ENCODE measurements at places on chromosomes 16 and 17.

DNA sequence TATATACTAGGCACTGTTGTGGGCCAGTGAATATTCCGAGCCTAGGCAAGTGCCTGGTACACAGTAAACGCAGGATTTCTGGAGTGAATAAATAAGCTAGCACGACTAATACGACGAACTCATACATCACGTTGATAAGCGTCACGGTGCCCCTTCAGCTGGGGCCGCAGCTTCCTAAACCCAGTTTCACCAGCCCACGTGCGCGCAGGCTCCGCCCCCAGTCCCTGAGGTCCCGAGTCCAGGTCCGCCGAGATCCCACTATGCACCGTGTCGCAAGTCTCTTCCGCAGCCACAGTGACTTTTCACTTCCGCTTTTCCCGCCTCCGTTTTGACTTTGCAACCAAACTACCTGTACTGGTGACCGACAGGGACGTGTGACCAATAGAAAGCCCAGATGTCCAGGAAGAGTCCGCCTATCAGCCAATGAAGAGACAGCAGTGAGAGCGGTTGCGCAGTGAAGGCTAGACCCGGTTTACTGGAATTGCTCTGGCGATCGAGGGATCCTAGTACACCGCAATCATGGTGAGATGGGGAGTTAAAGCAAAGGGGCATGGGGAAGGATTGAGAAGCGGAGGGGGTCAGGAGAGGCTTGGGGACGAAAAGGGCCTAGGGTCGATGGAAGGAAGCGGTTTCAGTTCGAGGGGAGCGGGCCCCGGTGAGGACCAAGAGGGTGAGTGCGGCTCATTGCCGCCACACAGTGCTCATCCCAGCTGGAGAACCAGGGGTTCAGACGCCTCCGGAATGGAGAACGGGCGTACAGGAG lies at the start of gene PSMB3:
Gene PSMB3 (plus strand): TSS at position 434 of the 763 bp plus-strand sequence. CDS start 86 bp downstream, at position 520.
- ATAC-seq, result peak; percentile 95

- ATAC-seq, result no peak
Observed at GRCh38 chr16:30972872-30973271, 12.1 kb upstream of the HSD3B7 start.

- no peak for ATAC-seq
Observed at GRCh38 chr17:47873200-47874090, 22.5 kb upstream of the SP6 start.

DNA sequence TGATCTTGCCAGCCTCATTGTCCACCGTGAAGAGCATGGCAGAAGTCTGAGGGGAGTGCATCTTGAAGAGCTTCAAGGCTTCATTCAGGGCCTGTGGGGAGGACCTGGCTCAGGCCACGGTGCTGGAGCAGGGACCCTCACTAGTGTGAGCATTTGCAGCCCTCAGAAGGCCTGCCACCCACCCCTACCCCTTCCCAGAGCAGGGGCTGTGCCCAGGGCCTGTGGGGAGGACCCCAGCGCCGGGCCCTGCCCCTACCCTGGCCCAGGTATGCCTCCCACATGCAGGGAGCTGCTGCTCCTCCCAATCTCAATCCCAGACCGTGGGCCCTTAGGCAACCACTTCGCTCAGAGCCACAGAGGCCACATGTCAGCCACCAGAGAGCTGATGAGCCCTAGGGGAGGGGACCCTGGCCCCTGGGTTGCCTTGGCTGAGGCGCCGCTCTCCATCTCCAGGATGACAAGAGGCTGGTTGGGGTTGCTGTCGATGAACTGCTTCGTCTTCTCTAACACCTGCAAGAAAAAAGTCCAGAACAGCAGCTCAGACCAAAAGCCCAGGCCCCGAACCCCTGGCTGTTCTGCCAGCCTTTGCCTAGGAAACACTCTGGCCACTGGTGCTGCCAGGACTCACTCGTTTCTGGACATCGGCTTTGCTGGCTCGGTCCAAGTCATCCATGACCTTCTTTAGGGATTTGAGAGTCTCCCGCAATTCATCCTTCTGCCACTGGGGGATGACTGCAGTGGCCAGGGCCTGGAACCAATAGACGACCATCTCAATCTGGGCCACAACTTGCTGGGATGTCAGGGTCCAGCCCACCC lies 1.8 kb upstream of the EXOSC6 start:
- ATAC-seq, result no peak

DNA sequence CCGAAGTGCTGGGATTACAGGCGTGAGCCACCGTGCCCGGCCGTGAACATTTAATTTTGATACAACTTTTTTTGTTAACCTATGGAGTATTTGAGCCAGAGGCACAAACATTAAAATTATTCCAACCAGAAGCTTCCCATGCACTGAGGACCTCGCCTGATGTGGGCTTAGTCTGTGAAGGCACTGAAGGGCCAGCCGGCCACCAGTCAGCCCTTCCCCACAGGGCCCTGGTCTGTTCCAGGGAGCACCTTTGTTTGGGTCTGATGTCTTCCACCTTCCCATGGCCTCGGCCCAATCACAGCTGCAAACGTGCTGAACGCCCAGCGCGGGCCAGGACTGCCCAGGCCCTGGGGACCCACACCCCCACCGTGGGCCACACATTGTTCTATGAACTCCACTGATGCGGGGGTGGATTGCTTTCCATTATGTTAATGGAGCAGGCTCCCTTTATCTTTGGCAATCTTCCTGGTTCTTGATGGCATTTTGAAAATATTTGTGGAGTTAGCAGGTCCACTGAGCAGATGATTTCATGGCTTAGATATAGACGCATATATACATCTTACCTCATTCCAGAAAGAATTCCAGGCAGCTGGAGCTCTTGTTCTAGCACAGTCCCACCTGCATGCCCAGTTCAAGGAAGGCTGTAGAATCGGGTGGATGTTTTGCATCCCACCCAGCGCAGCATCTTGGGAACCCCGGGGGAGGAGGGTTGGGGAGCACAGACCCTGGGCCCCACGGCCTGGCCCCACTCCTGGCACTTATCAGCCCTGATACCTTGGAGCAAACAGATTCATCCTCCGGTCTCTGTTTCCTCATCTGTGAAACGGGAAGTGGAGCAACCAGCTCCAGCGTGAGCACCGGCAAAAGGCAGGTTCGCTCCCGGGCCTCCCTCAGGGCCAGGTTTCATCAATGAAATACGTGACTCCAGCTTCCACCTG lies 14.5 kb downstream of the SPIRE2 start:
- ATAC-seq, result no peak

GRCh38 chr16:89517128-89517527 lies 8.9 kb downstream of the SPG7 start:
- ATAC-seq, result no peak

GRCh38 chr16:78761427-78761826 lies 662.0 kb downstream of the WWOX start:
- ATAC-seq, result peak; percentile 38

DNA sequence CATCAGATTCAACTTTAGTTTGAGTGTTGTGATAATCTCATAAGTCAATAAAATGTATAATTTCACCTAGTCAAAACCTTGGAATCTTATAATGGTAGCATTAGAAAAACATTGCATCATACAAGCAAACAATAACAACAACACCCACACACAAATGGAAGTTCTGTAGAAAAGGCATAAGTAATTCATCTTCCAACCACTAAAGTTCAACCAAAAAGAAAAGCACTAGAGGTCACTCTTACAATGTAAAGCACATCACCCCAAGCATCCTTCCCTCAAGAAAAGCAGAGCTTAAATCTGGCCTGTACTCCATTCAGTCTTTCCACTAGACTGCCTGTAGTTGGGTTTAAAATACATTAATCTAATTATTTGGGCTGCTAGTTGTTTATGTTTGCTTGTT lies 1.8 kb downstream of the CNTNAP4 start:
- no peak for ATAC-seq

DNA sequence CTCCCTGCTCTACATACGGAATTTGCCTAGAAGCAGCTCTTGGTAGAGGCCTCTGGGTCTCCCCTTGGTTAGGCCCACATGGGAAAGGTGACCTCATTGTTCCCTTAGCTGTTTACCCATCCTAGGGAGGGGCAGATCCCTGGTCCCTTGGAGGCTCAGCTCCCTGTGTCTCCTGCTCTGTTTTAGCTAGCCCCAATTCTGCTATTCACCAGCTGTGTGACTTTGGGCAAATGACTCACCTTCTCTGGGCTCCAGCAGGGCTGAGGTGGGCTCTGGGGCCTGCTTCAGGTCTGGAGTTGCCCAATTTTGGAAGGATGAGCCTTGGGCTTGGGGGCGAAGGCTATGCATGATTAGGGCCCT lies 3.9 kb downstream of the ABCC3 start:
- ATAC-seq, result no peak

GRCh38 chr17:66207936-66208335 lies 16.0 kb upstream of the CEP112 start:
- no peak for ATAC-seq

- no peak for ATAC-seq
Observed at GRCh38 chr17:66579556-66579955, 255.4 kb upstream of the CACNG5 start.

- no peak for ATAC-seq
Observed at GRCh38 chr16:77077256-77077922, 113.6 kb upstream of the MON1B start.

GRCh38 chr16:79628988-79629387 lies 28.5 kb upstream of the MAF start:
- no peak for ATAC-seq

- ATAC-seq, result no peak
Observed at GRCh38 chr16:83973581-83974385, 5.7 kb downstream of the NECAB2 start.

DNA sequence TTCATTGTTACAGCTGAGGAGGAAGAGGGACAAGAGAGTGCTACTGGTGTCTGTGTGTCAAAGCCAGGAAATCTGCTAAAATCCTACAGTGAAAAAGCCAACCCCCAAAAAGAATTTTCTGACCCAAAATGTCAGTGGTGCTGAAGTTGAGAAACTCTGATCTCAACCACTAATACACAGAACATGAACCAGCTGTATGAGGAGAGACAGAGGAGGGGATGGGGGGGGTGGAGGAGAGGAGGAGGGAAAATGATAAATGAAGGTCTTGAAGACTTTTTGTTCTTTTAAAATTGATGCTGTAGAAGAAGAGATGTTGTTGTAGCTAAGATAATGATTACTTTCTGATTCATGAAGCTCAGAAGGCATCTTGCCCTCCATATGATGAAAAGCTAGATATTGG lies 27.4 kb upstream of the CDRT4 start:
- ATAC-seq, result no peak

- ATAC-seq, result no peak
Observed at GRCh38 chr17:1312261-1312870, 32.9 kb downstream of the TRARG1 start.

DNA sequence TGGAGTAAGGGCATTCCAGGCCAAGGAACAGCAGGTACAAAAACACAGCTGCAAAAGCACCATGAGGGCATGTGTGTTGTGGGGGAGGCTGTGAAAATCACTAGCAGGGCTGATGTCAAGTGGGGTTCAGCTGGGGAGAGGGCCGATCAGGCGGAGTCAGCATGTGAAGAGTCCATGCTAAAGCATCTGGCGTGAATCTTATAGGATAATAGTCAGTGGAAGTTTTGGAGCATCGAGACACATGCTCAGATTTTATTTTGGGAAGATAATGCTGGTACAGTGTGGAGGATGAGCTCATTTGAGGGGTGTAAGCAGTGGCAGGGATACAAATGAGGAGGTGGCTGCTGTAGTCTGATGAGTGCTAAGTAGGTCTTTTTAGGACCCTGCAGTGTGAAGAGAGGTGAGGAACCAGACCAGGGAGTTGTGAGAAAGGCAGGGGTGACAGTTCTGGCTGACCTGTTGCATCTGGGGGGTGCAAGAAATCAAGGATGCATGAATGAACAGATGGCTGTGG lies 30.3 kb downstream of the MMD start:
- no peak for ATAC-seq

- ATAC-seq, result no peak
Observed at GRCh38 chr17:55605705-55606487, 94.6 kb upstream of the SMIM36 start.

DNA sequence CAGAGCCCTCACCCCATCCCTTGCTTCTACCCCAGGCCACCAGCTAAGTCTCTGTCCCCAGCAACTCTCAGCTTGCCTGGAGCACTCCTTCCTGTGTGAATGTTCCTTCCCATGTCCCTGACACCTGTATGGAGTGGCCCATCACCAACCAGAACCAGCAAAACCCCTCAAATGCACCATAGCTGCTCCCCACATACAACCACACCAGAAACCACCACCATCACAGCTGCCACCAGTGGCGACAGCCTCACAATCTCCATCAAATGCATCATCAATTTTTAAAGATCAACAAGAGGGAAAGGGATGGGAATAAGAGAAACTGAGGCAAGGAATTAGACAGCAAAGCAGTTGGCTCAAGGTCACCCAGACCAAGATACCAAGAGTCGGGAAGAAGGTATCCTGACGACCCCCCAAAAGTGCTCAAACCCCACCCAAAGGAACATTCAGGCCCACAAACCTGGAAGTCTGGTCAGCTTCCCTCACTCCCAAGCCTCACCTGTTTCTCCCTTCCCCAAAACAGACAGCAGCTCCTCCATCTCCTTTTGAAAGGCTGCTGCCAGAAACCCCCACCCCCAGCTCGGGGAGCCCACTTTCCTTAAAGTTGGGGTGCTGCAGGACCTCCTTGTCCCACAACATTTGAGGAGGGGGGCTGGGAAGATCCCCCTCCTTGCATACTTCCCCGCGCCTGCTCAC lies 1.8 kb downstream of the SRCIN1 start:
- ATAC-seq, result no peak
